Lung (tissue), 17 donors: ENCODE measurements at places on chromosomes 16 and 17. TPM values are rescaled to one million over a fixed set of nuclear protein-coding genes. Genes with fewer than 3 reads are reported as not detected.
A peak's percentile ranks its signal among the peaks of the same experiment; 100 is the strongest.

Gene SLFN12
- 12.4 TPM for total RNA-seq

DNA sequence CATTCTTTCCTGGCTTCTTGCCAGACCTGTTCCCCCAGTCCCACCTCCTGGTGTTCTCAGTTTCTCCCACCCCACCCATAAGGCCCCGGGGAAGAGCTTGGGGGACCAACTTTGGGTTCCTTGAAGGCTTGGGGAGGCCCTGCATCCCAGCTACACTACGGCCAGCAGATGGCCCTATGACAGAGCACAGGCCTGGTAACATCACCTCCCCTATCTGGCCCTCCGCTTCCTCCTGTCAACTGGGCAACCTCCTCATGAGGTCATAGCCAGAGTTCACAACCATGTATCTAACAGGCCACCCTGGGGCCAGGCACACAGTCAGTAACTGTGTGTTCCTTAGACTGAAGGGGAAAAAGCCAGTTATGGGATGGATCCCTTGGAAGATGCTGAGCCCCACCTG is 31.4 kb downstream of the MYO15A start:
- no peak for DNase-seq

Gene CCDC200
- 1.4 TPM for total RNA-seq

DNA sequence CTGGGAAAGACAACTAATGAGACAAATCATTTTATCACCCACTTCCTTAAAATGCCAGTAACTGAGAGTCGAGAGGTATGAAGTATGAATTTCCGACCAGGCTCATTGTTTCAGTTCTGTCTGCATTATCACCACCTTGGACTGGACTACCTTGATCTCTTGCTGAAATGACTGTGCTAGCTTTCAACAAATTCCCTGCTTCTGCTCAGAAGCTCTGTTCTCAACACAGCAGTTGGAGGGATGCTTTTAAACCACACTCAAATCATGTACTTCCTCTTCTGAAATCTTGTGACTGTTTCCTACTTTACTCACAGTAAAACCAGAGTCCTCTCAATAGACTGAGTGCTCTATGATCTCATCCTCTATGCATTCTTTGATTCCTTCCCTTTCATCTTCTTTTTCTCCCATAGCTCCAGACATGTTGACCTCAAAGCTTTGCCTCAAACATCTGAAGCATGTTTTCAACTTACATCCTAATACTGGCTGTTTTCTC is 195.8 kb downstream of the KCNJ2 start:
- DNase-seq: no peak

DNA sequence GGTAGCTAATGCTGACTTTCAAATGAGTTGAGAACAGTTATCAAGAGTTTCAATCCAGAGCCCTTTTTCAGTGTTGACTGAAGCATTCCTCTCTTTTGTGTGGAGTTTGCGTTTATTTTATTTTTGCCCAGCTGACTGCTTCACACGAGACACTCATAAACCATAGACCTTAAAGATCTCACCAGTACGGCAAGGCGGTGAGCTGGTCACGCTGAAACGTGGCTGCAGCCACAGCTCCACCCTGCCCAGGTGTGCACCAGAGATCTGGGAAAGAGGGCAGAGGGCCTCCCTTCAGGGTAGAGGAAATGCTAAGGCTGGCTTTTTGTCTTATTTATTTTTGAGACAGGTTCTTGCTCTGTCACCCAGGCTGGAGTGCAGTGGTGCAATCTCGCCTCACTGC is 112.2 kb downstream of the AATF start:
- peak; percentile 35 for DNase-seq

GRCh38 chr17:73646409-73647300 is 2.4 kb upstream of the SDK2 start:
- peak; percentile 77 for DNase-seq

DNA sequence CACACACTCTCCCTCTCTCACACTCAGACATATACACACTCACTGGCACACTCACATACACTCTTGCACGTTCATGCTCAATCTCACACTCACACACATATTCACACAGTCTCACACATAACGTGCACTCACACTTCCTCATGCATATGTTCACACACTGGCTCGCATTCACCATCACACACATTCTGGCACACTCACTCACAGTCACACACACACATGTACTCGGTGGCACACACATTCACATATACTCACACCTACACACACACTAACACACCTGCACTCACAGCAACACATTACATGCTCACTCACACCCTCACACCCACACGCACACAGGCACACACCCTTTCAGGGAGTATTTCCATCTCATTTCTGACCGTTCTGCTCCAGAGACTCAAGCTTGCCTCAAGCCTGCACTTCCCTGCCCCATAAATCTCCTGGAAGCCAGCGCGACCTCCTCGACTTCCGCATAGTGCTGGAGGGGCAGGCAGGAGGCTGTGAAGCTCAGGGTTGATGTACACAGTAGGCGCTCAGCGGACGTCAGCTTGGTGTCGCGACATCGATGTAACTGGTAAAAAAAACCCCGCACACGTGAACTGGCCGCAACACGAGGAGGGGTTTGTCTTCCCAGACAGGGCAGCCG is 66.7 kb upstream of the FOXF1 start:
- DNase-seq: no peak

DNA sequence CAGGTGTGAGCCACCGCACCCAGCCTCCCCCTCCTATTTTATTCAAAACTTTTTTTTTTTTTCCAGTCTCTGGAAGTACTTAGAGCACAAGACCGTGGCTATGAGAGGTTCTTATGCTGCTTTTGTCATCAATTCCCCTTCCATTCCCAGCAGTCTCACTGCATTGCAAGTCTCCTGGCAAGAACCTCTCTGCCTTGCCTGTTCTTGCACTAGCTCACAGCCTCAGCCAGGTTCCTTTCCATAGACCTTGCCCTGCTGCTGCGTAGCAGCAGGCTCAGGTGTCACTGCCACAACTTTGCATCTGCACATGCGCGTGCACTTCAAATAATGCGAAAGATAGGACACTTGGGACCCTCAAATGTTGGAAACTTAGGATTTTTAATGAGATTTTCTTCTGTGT is 15.6 kb downstream of the ATP6V0A1 start:
- DNase-seq: no peak

DNA sequence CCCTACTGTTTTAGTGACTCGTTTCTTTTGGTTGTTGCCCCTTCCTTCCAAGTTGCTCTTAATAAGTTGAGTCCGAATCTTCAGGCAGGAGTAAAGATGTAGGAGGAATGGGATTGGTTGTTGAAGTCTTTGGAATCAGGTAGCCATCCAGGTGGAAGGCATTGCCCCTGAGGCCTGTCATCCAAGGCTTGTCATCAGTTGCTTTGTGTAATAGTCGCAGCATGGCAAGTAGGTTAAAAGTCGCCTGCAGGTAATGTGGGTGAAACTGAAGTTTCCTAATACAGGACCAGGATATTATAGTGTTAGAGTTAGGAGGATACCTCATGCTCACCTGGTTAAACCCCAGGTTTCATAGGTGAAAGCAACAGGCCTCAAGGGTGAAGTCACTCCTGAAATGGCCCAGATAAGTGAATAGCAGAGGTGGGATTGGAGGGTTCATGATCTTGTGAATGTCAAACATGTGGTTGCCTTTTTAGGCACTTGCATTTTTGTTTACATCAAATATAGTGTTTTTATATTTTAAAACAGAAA is 934 bp downstream of the PCTP start:
- no peak for DNase-seq

Gene ITGAL
- 14.4 TPM for total RNA-seq

GRCh38 chr16:88534638-88535190 is 35.5 kb upstream of the ZC3H18 start:
- no peak for DNase-seq

- no peak for DNase-seq
Measured at GRCh38 chr17:31272236-31272635, 24.8 kb downstream of the OMG start.

DNA sequence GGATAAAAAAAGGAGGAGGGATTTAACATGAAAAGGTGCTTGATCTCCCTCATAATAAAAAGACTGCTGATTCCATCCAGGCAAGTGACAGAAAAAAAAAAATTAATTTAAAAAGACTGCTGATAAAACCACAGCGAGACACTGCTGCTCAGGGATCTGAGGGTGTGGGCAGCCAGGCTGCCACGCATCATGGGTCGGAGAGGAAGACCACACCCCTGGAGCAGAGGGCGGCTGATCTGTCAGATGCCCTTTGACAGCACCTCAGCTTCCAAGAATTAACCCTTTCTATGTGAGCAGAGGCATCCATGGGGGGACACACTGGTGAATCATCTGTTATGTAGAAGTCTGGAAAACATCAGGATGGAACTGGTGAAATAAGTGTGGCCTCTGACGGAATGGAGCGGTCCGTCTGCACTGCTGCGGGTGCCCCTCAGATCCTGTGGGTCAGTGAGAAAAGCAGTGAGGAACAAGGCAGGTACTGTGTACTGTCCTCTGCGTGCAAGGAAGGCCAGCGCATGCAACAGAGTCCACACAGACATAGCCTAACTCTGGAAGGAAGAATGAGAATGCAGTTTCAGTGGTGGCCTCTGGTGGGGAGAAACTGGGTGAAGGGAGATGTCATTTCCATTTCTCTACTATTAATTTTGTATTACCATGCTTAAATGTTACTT is 19.8 kb downstream of the MAPT start:
- no peak for DNase-seq

Gene C17orf67
- total RNA-seq: 1.6 TPM

GRCh38 chr16:7304279-7304678 is 28.4 kb upstream of the RBFOX1 start:
- no peak for DNase-seq

Gene PLD2
- 27.1 TPM for total RNA-seq

- DNase-seq: peak; percentile 37
Measured at GRCh38 chr17:73068322-73069153, 23.9 kb downstream of the SLC39A11 start.

DNA sequence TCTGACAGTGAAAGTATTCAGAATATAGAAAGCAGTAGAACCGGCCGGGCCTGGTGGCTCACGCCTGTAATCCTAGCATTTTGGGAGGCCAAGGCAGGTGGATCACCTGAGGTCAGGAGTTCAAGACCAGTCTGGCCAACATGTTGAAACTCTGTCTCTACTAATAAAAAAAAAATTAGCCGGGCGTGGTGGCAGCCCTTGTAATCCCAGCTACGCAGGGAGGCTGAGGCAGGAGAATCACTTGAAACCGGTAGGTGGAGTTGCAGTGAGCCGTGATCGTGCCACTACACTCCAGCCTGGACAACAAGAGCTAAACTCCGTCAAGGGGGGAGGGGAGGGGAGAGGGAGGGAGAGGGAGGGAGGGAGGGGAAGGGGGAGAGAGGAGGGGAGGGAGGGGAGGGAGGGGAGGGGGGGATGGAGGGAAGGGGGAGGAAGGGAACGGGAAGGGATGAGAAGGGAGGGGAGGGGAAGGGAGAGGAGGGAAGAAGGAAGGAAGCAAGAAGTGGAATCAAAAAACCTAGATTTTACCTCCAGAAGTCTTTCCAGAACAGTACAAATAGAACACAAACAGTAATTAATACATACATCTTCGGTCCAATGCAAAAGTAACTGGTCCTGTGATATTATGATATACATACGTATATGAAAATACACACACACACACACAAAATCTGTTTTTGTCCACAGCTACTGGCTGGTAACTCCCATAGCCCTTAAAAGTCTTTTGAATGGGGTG is 10.9 kb upstream of the NT5C start:
- DNase-seq: no peak
